ENCODE measurements at places on chromosomes 11 and 22.
A peak's percentile ranks its signal among the peaks of the same experiment; 100 is the strongest.

- peak overlapping the region; percentile 12 for H3K4me3 ChIP-seq
- peaks cover 48% of the 10 kb centered on the region for H3K4me1 ChIP-seq
- H3K27ac ChIP-seq = peak overlapping the region; percentile 59
Measured at GRCh38 chr11:1872267-1872985, 19.3 kb downstream of the PRR33 start.

- H3K4me1 ChIP-seq = peaks cover 15% of the 10 kb centered on the region
- peaks cover 2% of the 10 kb centered on the region for H3K36me3 ChIP-seq
- no peak for DNase-seq
- H3K4me3 ChIP-seq = peak overlapping the region; percentile 82
Measured at GRCh38 chr11:61579676-61580270, 1.1 kb downstream of the SYT7 start.

DNA sequence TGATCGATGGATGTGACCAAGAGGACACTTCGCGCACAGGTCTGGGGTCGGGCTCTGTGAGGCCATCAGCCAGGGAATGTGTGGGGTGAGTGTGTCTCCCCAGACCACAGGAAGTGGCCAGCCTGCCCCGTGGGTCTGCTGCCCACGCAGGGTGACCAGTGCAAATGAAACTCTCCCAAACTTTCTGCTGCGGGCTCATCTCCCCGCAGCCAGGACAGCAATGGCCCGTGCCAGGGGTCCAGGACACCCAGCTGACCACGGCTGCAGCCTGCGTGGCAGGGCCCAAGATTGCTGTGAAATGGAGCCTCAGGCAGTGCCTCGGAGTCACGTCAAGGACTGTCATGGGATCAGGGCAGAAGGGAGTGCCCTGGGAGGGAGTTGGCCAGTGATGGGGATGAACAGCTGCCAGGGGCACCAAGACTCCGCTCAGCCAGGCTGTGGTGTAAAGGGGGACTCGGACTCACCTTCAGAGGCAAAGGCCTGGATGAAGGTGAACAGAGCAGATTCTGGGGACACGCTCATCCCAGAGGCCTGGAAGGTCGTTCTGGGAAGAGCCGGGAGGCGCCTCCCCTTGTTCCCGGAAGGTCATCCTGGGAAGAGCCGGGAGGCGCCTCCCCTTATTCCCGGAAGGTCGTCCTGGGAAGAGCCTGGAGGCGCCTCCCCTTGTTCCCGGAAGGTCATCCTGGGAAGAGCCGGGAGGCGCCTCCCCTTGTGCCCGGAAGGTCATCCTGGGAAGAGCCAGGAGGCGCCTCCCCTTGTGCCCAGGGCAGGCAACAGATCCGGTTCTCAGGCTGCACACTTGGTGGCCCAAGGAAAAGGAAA, 252.6 kb downstream of the BRD1 start:
- no peaks in the 10 kb centered on the region for H3K27me3 ChIP-seq
- no peak for DNase-seq
- H3K4me1 ChIP-seq = peaks cover 9% of the 10 kb centered on the region
- H3K4me3 ChIP-seq = no peak overlapping the region

GRCh38 chr11:10520562-10520961, 20.4 kb downstream of the RNF141 start:
- no peak for DNase-seq
- no peak overlapping the region for H3K4me3 ChIP-seq
- H3K27me3 ChIP-seq = no peaks in the 10 kb centered on the region
- no peak overlapping the region for H3K27ac ChIP-seq

GRCh38 chr11:61710019-61710418, 29.8 kb downstream of the DAGLA start:
- no peaks in the 10 kb centered on the region for H3K27me3 ChIP-seq
- no peak overlapping the region for H3K27ac ChIP-seq
- H3K4me1 ChIP-seq = peaks cover 8% of the 10 kb centered on the region
- H3K4me3 ChIP-seq = no peak overlapping the region
- no peaks in the 10 kb centered on the region for H3K36me3 ChIP-seq

DNA sequence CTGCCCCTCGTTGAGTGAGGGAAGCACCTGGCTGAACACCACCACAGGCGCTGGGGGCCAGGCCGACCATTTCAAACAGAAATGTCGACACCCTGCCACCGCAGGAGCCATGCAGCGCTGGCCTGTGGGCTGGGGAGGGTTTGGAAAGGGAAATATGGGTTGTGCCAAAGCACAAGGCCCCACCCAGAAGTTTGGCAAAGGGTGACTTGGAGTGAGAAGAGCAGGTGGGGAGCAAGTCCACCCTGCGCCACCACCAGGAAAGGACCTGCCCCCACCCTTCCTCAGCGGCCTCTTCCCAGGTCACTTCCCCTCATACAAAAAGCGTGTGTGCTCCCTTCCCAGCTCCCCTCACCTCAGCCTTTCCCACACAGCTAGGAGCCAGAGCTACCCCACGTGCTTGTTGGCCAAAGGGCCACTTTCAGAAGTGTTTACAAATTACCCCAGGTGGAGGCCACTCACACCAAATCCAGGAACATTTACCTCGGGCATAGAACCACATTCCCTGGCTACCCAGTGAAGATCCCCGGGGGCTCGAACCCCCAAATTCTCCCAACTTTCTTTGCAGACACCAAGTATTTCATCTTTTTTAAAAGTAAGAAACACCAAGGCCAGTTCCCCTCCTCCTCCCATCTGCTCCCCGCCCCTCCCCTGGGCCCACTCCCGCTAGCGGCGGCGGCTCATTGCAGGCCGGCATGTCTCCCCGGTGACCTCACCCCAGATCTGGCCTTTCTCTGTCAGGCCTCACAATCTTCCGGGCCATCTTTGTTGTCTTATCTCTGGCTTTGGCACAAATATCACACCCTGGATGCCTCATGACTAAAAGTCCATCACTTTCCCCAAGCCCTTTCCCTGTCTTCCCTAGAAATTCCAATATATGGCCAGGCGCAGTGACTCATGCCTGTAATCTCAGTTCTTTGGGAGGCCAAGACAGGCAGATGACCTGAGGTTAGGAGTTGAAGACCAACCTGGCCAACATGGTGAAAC, 20.5 kb upstream of the SCGB1A1 start:
- H3K4me3 ChIP-seq = no peak overlapping the region
- no peak overlapping the region for H3K27ac ChIP-seq
- DNase-seq = no peak
- no peaks in the 10 kb centered on the region for H3K36me3 ChIP-seq
- H3K4me1 ChIP-seq = peaks cover 20% of the 10 kb centered on the region

DNA sequence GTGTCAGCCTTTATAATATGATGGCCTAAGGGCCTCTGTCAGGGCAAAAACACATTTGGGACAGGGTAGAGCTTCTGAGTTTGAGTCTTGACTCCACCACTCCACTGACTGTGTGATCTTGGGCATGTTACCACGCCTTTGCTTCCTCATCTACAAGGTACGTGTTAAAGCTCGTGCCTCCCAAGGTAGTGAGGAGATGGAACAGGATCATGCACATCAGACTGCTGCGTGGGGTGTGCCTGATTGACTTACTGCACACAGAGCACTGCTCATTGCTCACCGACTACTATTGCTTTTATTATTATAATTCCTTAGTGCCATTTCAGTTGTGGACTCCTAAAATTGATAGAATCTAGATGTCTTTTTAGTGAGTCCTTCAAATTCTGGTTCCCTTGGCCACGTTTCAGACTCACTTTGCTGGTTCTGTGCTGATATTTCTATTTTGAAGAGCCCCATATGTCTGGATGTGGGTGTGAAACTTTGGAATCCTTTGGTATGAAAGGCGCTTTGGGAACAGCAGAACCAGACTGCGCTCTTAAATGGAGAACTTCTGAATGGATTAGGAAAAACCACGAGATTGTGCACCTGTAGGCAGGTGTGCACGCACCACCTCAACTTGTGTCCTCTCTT, 44.1 kb upstream of the RAB1B start:
- no peak overlapping the region for H3K4me3 ChIP-seq
- H3K4me1 ChIP-seq = peaks cover 7% of the 10 kb centered on the region
- no peak for DNase-seq

- H3K4me3 ChIP-seq = no peak overlapping the region
- H3K27me3 ChIP-seq = no peaks in the 10 kb centered on the region
- no peak overlapping the region for H3K27ac ChIP-seq
- H3K36me3 ChIP-seq = no peaks in the 10 kb centered on the region
- no peaks in the 10 kb centered on the region for H3K4me1 ChIP-seq
Measured at GRCh38 chr11:106424111-106424510, 346.6 kb downstream of the AASDHPPT start.

DNA sequence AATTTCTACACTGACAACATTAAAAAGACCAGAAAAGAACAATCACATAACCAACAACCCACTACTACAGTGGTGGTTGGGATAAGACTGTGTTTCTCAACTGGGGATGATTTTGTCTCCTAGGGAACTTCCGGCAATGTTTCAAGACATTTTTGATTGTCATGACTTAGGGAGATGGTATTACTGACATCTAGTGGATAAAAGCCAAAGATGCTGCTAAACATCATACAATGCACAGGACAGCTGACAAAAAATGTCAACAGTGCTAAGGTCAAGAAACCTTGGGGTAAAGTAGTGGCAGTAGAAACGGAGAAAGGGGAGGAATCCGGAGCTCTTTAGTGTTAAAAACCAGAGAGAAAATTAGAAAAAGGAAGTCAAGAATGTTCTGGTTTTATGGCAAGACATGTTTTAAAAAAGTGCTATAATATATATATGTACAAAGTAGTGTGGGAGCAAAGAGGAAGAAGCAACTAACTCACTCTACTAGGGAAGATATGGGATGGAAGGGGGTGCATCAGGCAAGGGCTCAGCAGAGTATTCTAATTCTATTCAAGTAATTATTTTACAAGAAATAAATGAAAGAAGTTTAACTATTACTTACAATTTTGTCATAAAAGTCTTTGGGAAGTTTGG, 37.2 kb downstream of the CKAP5 start:
- H3K4me1 ChIP-seq = peaks cover 5% of the 10 kb centered on the region
- H3K36me3 ChIP-seq = no peaks in the 10 kb centered on the region
- no peak for DNase-seq
- H3K27me3 ChIP-seq = no peaks in the 10 kb centered on the region
- H3K4me3 ChIP-seq = no peak overlapping the region

DNA sequence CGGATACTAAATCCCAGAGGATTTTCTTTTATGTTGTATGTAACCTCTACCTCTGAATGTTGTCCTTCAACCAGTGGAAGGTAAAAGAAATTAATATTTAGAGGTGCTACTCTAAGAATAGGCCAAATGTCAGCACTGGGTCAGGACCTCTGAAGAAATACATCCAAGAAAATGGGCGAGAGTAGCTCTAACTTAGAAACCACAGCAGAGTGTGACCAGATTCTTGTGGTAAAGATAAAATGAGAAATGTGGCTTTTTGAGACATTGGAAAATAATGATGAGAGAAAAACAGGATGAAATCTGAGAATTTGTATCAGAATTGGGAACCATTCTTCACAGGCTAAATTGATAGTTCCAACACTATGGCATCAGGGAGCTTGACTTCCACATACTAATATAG, 63.5 kb downstream of the CSTPP1 start:
- no peaks in the 10 kb centered on the region for H3K27me3 ChIP-seq
- H3K27ac ChIP-seq = no peak overlapping the region
- H3K4me1 ChIP-seq = peaks cover 9% of the 10 kb centered on the region
- H3K36me3 ChIP-seq = peaks cover 9% of the 10 kb centered on the region
- no peak overlapping the region for H3K4me3 ChIP-seq
- DNase-seq = no peak

DNA sequence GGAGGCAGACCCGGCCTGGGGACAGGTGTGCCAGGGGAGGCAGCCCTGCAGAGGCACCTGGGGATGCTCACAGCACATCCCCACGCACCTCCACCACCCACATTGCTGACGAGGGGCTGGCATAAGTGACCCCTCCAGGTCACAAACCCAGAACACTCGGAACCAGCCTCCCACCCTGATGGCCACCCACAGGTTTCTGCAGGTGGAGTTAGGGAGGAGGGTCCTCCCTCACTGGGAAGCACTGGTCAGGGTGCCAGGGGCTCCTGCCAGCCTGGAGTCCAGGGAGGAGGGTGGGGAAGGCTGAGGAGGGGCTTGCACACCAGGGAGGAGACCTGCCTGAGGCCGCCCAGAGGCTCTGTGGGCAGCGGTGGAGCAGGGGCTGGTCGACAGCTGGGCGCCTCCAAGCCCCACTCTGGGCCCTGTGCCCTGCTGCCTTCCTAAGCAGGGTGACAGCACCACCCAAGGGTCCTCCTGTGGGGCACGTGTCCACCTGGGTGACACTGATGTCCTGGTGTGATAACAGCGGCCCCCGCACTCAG, 51.0 kb upstream of the CARS1 start:
- no peak for DNase-seq
- H3K27me3 ChIP-seq = peaks cover 4% of the 10 kb centered on the region
- H3K4me1 ChIP-seq = no peaks in the 10 kb centered on the region
- H3K36me3 ChIP-seq = peaks cover 3% of the 10 kb centered on the region
- H3K27ac ChIP-seq = no peak overlapping the region

DNA sequence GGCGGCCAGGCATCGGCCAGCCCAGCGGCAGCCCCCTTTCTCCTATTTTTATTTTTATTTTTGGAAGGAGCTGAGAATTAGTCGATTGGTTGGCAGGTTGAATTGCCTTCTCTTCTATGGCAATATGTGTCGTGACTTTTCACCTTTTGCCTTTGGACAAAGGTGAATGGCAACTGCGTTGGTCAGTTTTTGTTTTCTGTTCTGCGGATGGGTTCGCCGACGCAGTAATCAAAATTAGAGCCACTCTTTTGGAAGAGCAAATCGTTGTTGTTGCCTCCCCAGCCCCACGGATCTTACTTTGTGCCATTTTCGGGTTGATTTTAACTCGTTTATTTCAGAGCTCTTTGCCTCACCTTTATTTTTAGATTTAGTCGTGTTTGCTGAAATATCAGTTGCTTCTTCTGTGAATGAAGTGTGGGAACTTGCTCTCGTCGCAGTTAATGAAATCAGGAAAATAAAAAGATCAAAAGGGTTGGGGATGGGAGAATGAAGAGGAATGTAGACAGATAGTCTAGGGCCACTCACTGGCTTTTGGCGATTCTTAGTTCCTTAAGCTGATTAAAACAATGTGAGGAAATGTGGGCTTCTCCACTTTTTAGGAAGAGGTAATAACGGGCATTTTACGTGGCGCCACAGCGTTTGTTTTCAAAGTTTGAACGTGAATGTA, 1.6 kb downstream of the CECR2 start:
- peaks cover 9% of the 10 kb centered on the region for H3K36me3 ChIP-seq
- no peak overlapping the region for H3K27ac ChIP-seq
- peak overlapping the region; percentile 83 for H3K4me3 ChIP-seq
- DNase-seq = no peak

GRCh38 chr11:126154691-126155090, 56.8 kb downstream of the RPUSD4 start:
- H3K27me3 ChIP-seq = peaks cover 3% of the 10 kb centered on the region
- no peak overlapping the region for H3K27ac ChIP-seq
- no peak overlapping the region for H3K4me3 ChIP-seq

DNA sequence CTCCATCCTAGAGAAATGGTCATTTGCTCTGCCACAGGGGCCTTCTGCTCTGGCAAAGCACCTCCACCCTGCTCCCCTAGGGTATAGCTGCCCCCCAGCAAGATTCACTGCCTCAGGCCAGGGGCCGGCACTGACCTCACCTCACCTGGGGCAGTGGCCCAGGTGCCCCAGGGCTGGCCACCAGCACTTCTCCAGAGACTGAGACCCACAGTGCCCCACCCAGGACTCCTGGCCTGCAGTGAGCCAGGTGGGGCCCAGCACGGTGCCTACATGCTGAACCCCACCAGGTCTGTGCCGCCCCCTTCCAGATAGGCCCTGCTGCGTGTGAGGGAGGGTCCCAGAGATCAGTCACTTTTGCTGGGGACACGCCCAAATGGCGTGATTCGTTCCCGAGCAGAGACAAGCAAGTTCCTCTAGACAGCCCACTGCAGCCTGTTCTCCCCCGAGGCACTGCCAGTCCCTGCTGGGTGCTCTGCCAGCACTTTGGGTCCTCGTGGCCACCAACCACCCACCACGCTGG, 10.8 kb downstream of the GNB1L start:
- H3K27ac ChIP-seq = no peak overlapping the region
- peak overlapping the region; percentile 41 for H3K4me3 ChIP-seq
- H3K4me1 ChIP-seq = peaks cover 13% of the 10 kb centered on the region

Data from T-helper 17 cell (primary cell).